NCI-H524 (cell line): ENCODE measurements at places on chromosomes 5 and 9.

GRCh38 chr9:114078021-114078780 is at the start of gene AMBP:
TSS of gene AMBP (minus strand) at chr9:114078300. CDS start at chr9:114078209, 91 bp downstream.
- no peak for DNase-seq

DNA sequence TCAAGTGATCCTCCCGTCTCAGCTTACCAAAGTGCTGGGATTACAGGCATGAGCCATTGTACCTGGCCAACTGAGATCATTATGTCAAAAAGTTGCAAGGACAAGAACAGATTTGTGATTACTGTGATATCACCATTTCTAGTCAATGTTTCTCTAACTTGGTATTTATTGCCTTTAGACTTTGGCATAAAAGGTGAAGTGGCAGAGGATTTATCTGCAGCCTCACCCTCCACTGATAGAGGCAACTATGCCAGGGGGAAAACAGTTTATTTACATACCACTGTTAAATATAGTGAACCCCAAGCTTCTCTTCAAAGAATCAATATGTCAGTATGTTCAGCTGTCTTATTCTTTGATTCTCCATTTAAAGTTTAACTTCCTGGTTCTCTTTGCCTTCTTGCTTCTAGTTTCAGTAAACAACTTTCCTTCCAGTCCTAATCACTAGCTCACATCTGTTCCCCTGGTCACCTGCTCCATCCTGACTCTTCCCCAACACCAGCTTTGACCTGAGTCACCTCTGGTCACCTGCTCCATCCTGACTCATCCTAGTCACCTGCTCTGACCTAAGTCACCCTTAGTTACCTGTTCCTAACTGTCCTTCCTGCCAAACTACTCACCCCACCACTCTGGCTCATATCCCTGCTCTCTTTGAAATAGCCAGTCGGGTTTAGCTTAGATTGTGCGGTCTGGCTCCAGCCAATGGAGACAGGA is 29.9 kb downstream of the SEMA6A start:
- DNase-seq, result no peak

DNA sequence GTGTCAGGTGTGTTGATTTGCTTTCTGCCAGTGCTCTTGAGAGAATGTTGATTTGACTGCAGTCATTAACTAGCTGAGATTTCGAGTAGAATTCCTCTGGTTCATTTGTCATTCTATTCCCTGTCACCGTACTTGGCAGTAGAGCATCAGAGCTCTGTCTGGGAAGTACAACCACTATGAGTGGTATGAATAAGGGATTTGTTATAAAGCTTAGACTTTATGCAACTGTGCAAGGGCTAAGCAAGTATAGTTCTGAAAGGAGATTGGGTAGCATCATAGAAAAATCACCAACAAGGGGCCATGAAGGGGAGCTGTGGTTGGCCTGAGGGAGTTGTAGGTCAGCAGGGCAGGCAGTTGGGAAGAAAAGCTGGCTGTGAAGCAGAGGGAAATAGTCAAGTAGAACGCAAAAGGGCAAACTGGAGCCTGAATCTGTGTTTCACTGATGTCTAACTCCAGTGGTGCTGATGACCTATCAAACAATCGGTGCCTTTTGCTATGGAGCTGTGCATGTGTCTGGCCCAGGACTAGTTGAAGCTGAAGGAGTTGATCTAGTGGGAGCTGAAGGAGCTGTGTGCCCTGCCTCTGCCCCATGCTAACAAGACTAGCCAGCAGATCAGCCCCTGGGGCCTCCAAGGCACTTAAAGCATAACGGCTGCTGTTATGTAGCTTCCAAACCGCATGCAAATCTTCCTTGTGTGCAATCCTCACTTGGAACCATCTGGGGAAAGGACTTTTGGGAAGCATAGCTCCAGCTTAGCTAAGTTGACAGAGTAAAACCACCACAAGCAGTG is 110.0 kb downstream of the SLC28A3 start:
- peak; percentile 0 for DNase-seq

DNA sequence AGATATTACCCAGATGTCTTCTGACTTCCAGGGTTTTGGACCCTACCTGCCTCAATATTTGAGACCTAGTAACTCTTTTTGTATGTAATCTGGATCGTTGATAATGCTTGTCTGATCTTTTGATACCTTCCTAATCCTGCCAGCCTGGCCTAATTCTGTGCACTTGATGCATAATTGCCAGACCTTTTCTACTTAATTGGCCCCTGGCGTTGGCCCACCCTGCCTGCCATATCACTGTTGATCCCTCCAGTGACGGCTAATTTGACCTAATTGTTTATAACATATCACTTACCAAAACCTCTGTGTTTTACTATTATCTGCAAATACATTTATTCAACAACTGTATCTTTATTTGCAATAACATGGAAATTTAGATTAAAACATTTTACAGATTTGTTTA is 49.0 kb downstream of the SLC44A1 start:
- DNase-seq, result peak; percentile 52

GRCh38 chr5:5605170-5605764 is 182.8 kb downstream of the ICE1 start:
- no peak for DNase-seq

- no peak for DNase-seq
Measured at GRCh38 chr9:25990376-25990775, 312.1 kb upstream of the TUSC1 start.

DNA sequence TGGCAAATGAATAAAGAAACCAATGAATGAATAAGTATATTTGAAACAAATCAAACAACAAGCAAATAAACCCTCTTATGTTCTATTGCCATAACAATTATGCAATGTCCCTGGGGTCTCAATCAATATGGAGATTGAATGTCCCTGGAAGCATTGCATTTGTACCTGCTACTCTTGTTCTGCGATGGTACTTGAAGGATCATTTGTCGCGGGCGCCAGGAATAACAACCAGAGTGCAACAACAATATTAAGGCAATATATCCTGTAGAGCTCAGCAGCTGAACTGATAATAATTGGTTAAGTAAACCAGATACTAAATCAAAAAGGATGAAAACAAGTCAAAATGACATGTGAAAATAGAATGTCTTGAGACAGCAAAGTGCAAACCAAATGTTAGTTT is 1001.9 kb upstream of the NUDT12 start:
- DNase-seq, result no peak

DNA sequence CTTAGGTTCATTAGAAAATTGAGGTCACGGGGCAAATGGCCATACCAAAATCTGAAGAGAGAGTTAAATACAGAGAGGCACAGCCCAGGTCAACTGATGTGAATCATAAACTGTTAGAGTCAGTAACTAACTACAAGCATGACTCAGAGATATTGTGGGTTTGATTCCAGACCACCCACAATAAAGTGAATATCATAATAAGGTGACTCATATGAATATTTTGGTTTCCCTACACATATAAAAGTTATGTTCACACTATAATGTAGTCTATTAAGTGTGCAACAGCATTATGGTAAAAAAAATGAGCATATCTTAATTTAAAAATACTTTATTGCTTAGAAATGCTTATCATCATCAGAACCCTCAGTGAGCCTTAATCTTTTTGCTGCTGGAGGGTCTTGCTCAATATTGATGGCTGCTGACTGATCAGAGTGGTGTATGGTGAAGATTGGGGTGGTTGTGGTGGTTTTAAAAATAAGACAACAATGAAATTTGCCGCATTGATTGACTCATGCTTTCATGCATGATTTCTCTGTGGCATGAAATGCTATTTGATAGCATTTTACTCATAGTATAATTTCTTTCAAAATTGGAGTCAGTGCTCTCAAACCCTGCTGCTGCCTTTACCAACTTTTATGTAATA is 53.1 kb upstream of the EDIL3 start:
- no peak for DNase-seq
